ENCODE measurements at places on chromosomes 13 and 19.

DNA sequence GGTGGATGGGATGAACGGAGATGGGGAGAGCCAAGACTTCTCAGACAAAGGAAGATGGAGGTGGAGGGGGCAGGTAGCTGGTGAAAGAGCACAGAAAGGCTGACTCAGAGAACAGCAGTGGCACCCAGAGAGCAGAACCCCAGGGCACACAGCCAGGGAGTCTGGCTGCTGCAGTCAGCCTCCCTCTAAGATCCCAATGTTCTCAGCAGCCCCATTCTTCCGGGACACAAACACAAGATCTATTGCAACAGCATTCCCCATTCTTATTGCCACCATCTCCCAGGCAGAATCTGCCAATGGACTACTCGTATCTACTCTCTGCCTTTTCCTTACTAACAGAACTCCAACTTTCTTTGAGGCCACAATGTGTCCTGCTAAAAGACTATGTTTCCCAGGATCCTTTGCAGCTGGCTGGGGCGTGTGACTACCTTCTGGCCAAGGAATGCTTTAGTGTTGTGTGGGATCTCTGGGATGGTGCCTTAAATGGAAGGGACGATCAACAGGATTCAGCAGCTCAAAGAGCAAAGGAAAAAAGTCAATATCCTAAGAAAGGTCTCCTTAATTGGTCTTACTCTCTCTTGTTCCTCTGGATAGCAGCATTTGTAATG lies 7.5 kb downstream of the THAP8 start:
- DNase-seq = no peak

DNA sequence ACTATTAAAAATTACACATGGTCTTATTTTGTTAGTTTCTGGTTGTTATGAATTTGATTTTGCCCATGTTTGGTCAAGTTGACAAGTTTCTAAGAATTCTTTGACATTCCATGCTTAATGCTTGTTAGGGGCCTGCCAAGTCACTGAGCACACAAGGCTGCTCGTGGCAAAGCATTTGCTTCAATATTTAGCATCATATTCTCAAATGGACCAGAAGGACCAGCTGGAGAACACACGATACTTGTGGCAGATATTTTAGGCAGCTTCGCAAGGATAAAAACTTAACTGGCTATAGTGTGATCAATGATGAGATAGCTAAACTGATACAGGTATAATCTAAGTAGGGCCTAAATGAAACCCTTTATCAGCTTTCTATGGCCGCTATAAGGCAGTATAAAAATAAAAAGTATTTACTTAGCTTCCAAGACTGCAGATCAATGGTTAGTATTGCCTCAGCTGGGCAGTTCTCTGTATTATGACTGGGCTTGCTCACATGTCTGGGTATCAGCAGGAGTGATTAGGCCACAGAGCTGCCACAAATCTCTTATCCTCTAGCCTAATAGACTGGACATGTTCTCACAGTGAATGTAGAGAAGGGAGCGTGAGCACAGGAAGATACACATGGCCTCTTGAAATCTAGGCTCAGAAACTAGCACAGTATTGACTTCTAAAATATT lies 155.9 kb upstream of the SPRY2 start:
- DNase-seq = no peak

- DNase-seq = no peak
Measured at GRCh38 chr13:83327091-83327490, 555.2 kb downstream of the SLITRK1 start.

DNA sequence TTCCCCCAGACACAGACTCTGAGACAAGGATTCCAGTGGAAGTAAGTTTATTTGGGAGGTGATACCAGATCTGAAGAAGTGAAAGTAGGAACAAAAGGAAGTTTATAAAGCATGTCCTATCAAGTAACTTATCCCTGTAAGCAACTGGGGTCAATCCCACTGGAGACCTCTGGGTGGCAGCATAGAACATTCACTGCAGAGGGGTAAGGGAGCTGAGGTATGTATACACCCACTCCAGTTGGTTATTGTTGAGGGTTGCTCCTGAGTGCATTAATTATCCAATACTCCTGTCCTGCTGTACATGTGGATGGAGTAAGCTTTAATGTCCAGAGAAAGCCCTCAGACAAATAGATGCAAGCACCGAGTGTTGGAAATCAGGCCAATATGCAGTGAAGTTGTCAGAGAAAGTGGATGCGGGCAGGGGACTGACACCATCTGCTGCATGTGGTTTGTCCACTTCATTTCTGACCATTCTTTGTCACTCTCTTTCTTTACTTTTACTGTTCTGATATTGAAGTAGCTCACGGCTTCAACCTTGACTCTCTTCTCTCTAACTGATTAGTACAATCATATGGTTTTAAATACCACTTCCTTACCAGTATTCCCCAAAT lies 46.7 kb downstream of the NOTCH3 start:
- no peak for DNase-seq

DNA sequence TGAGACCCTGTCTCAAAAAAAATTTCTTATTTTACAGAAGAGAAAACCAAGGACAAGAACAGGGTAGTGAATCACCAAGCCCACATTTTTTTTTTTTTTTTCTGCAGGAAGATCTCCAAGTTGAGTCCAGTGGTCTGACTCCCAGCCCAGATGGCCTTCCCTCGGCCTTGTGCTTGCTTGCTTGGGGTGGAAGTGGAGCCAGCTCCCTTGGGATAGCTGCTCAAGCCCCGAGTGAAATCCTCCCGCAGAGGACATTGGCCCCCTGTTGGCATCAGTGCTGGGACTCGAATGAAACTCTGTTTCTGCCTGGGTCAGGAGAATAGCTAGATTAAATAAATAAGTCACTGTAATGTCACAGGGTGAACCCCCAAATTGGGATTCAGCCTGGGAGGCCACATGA lies 9.4 kb upstream of the NUP62 start:
- DNase-seq = no peak

DNA sequence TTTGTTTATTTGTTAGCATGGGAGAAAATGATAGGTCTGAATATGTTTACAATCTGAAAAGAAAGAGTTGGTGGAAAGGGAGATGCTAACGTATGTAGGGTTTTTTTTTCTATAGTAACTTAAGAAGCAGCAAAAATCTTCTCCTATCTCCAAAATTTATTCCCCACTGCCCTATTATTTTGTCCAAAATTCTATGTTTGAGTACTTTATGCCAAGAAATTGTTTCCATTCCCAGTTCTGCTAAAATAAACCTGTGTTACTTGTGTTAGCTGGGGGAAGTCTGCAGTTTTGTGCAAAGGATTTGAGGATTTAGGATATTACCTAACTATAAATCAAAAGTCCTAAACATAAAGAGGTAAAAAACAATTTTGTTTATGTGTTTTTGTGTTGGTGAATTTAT lies 2770.4 kb upstream of the PCDH20 start:
- DNase-seq = no peak

GRCh38 chr19:46967578-46968032 lies 52.0 kb upstream of the NPAS1 start:
- no peak for DNase-seq

DNA sequence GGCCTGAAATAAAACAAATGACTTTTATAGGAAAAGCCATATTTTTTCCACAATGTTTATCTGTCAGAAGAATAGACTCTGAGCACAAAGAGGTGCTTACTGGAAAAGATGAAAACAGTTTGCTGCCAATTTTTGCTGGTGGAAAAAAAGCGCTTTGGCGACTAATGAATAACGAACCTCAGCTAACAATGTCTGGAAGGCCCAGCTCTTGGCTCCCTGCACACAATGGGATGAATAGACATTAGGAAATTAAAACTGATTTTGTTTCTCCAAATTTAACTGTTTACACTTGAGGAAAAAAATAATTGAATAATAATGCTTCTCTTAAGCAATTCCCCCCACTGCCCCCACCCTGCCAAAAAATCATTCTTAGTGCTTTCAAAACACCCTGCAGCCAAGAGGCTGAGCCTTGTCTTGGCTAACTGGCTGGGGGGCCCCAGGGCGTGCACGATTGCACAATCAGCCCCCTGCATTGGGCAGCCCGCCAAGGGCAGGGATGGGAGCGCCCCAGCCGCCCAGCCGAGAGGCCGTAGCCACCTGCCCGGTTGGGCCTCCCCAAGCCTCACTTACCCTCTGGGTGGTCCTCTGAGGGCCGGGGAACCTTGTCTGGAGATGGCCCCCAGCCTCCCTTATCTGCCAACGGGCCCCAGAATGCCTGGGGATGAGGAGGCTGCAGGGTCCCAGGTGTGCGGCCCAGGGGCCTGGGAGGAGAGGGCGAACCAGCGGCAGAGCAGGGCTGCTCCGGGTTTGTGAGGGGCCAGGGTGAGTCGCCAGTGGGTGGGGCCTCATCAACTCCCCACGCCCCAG lies 16.8 kb downstream of the CEBPG start:
- no peak for DNase-seq

DNA sequence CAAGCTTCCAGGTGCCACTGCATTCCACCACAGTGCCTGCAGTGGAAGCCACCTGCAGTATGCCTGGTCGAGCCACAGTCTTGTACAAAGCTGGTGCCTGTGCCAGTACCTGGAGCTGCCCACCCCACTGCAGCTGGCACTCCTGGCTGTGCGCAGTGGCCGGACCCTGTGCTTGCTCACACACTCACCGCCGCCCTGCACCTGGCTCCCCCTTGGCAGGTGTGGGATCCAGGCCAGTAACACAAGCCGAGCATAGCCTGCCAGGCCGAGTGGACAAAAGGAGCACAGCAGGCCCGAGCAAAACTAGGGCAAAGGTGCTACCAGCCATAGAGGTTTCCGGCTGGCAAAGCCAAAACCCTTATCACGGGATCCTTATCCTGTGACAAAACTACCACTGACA lies 18.5 kb downstream of the UGGT2 start:
- no peak for DNase-seq

GRCh38 chr19:10729411-10729810 lies 11.5 kb downstream of the DNM2 start:
- no peak for DNase-seq

DNA sequence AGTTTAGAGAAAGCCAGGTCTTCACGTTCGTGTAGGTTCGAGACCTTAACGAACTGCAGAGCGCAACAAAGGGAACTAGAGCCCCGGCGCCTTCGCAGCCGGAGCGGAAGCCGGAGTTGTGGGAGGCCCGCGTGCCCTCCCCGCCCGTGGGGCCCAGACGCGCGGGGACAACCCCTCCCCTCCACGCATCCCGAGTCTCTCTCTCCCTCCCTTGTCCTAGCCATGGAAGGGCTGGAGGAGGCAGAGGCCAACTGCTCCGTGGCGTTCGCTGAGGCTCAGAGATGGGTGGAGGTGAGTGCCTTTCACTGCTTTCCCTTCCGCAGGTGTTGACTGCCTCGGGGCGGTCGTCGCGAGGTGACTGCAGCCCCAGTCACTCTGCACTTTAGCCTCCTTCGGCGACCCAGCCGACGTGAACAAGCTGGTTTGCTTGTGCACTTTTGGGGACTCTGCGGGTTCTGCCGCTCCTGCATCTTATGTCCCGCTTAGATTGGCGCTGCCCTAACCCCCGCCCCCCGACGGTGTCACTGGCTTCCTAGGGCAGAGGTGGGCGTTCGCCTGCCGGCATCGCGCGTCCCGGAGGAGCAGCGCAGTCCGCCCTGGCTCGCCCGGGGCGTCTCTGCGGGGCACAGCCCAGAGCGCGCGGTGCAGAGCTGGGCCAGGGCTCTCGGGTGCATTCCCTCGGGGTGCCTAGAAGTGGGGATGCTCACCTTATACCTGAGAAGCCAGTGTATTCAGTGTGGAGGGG lies 478 bp downstream of the LMO7 start:
- DNase-seq = peak; percentile 20

DNA sequence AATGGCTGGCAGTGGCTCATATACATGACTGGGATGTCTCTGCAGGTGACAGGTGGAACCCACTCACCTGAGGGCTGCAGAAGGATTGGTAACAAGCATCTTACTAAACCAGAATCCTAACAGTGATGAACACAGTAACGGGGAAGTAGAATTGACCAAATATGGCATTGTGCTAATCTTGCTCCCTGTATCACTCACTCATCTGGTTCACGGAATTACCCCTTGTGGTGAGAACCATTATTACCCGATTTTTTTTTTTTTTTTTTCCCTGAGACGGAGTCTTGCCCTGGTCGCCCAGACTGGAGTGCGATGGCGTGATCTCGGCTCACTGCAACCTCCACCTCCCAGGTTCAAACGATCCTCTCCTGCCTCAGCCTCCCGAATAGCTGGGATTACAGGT lies 69.5 kb downstream of the PTPRS start:
- no peak for DNase-seq

DNA sequence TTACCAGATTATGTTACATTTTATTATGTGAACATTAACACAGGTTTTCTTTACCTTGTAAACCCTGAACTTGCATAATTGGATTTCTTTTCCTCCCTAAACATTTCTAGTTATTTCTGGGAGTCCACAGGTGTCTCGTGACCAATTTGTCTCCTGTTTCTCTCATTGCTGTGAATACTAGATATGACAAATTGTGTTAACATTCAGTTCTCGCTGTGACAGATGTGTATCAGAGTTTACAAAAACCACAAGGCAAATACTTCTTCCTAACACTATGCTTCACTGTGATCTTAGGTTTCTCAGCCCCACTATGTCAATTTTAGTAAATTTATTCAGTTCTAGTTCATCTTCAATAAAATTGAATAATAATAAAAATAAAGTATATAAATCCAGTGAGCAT lies 1554.9 kb downstream of the EFNB2 start:
- no peak for DNase-seq

GRCh38 chr19:887072-887471 lies 5.9 kb downstream of the MED16 start:
- no peak for DNase-seq

DNA sequence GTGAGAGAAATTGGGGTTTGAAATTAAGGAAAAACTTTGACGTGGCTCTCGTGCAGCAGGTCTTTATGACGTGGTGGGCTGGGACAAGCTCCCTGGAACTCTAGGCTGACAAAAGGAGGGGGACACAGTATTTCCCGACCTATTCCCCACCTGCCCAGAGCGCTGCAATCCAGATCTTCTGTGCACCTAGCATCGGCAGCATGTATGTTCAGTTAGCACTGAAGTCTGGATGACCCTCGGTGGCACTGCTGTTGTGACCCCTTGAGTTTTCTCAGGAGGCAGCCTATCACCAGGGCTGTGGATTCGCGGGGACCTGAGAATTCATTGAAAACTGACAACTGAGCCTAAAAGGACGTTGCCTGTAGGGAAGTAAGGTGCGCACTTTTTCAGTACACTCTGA lies 9.1 kb upstream of the ZNF536 start:
- no peak for DNase-seq

DNA sequence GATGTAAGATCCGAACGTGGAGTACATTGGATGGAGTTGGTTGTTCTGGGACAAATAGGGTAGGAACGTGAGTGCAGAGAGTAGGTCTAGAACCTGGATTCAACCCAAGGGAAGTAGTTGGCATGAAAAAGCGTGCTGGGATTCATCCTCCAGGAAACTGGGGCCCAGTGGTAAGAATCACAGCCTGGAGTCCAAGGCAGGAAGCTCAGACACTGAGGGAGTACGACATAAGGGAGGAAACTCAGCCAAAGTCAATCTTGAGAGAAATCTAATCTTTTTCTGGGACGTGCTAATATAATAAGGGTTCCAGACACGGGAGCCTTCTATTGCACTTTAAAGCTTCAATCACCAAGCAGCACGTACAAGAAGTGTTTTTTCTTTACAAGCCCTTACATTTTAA lies 46.4 kb downstream of the DLEU7 start:
- DNase-seq = no peak

DNA sequence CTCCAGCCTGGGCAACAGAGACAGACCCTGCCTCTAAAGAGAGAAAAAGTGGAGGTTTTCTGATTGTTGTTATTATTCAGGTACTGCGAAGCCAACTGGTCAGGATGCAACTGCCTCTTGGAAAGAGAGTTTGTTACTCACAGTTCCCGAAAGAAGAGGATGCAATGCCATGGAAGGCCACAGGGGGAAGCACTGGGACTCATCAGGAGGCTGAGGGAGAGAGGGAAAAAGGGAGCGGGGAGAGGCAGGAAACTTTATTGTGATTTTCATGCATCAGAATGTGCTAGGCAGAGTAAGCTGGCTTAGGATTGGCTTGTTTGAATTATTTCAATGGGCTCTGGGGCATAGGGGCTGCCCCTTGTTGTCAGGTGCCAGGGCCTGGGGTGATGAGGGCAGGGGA lies 27.6 kb downstream of the MYO9B start:
- no peak for DNase-seq

Data from activated CD8-positive, alpha-beta memory T cell treated with anti-CD3 and anti-CD28 coated beads for 1 hour (primary cell).